ENCODE measurements at places on chromosomes 12 and 14. TPM values are rescaled to one million over a fixed set of nuclear protein-coding genes. Genes with fewer than 3 reads are reported as not detected.

DNA sequence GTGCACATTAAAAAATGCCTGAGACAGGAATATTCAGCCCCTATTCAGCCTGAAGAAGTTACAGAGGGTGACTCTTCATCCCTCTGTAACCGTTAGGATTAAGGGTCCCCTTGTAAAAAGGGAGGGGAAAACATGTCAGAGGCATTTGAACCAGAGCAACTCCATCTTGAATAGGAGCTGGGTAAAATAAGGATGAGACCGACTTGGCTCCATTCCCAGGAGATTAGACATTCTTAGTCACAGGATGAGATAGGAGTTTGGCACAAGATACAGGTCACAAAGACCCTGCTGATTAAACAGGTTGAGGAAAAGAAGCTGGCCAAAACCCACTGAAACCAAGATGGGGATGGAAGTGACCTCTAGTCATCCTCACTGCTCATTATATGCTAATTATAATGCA, 19.9 kb upstream of the MDM1 start:
- no peak for DNase-seq

- no peak for DNase-seq
Measured at GRCh38 chr12:47383942-47384341, 304.2 kb upstream of the AMIGO2 start.

GRCh38 chr14:103391048-103391447, 5.8 kb downstream of the MARK3 start:
- peak; percentile 54 for DNase-seq

DNA sequence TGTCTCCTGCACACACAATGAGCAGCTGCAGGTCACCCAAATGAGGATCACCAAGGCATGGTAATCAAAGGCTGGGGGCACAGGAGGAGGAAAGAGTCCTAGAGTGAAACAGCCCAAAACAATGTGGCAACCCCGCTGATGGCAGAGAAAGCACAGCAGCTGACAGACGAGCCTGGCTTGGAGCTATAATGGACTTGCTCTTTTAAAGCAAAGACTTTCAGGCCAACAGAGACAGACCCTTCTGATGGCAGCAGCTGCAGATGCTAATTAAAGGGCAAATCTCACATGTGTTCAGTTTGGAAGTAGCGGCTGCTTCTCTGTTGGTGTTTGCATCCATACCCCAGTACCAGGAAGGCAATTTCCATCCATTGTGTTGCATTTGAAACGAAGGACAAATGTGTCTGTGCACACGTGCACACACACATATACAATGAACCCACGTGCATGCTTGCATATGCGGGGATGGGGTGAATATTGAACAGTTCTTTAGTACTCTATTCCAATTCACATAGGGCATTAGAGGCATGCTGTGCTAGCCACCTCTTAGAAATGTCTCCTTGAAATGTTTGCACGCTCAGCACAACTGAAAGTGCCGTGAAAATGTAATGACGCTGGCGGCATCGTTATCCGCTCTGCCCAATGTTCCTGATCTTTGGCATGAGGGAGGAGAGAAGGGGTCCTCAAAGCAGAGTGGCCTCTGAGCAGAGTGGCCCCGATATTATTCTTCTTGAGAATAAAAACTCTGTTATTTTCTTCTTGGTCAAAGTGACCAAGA, 38.1 kb downstream of the CIT start:
- DNase-seq: no peak

- DNase-seq: no peak
Measured at GRCh38 chr12:24565300-24565699, 383.6 kb downstream of the BCAT1 start.

DNA sequence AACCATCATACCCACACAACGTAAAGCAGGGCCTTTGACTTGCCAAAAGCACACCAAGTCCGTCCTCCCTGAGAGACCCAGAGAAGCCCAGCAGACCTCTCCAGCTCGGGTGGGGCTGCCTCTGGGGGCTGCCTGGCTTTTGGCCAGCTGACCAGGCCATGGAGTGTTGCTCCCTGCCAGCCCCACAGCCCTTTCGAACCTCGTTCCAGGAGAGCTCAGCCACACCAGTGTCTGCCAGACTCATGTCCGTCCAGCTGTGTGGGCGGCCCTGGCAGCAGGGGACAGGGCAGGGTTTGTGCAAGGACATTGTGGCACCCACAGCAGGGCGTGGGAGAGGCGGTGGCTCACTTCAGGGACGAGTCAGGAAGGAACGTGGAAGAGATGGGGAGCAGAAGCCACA, 22.6 kb upstream of the IRF2BPL start:
- DNase-seq: peak; percentile 88

GRCh38 chr12:30578426-30578825, 117.2 kb downstream of the IPO8 start:
- DNase-seq: no peak

GRCh38 chr14:48582938-48583337, 907.5 kb upstream of the MDGA2 start:
- DNase-seq: no peak

Gene LRTM2
- not detected for total RNA-seq

Gene TDRD9
- 8.6 TPM for total RNA-seq

Gene TAS2R43
- 0.35 TPM for total RNA-seq

Gene GPRC5A
- total RNA-seq: 14.3 TPM

Gene KRT77
- total RNA-seq: not detected

Measured in right atrium auricular region (tissue), 2 donors.